ENCODE measurements at places on chromosomes 6 and 20. TPM values are rescaled to one million over a fixed set of nuclear protein-coding genes. Genes with fewer than 3 reads are reported as not detected.

- no peak for DNase-seq
These were observed 361.8 kb downstream of the QKI start for GRCh38 chr6:163776196-163776905.

DNA sequence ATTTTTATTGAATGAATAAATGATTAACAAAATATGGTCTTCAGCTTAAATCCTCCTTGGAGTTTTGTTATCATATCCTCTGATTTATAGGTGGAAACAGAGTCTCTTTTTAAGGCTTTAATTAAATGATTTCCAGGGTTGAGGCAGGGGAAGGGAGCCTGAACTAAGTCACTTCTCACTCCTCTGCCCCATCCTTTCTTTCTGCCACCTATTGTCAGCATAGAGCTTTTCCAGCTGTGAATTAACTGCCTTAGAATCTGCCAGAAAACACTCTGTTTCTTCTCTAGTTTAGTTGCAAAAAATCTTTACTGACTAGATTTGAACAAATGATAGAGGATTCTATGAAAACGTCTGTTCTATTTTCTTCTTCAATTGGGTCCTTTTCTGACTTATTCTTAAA, 9.8 kb downstream of the OGFRL1 start:
- DNase-seq = no peak

NT5E gene
- 0.23 TPM for total RNA-seq

DNA sequence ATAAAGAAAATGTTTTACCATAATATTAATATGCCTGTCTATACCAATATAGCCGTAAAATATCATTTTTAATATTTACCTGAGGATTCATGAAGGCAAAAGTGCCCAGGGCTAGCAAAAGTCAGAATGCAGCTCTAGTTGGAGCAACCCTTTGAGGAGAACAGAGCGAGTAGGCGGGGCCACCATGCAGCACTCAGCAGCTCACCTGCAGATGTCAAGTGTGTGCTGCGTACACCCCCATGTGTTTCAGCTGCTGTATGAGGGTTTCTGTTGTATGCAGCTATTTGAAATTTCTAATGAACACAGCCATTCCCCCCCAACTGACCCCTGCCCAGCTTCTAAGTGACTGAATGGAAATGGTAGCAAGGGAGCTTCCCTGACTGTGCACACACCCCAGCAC, 508.0 kb downstream of the QKI start:
- DNase-seq = no peak

DNA sequence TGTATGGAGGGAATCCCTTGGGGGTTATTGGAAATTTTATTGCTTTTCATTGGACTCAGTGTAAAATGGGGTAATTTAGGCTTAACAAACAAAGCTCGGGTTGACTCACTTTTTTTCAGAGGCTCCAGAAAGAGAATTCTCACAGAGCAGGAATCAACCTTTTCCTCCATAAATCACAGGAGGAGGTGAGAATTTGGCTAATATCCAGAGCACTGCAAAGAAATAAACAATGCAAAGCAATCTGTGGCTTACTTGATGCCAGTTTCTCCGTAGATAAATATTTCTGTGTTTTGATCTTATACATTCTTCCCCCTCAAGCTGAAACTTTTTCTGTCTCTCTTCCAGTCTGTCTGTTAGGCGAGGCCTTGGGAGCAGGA, 176.6 kb downstream of the TSHZ2 start:
- DNase-seq = no peak

DNA sequence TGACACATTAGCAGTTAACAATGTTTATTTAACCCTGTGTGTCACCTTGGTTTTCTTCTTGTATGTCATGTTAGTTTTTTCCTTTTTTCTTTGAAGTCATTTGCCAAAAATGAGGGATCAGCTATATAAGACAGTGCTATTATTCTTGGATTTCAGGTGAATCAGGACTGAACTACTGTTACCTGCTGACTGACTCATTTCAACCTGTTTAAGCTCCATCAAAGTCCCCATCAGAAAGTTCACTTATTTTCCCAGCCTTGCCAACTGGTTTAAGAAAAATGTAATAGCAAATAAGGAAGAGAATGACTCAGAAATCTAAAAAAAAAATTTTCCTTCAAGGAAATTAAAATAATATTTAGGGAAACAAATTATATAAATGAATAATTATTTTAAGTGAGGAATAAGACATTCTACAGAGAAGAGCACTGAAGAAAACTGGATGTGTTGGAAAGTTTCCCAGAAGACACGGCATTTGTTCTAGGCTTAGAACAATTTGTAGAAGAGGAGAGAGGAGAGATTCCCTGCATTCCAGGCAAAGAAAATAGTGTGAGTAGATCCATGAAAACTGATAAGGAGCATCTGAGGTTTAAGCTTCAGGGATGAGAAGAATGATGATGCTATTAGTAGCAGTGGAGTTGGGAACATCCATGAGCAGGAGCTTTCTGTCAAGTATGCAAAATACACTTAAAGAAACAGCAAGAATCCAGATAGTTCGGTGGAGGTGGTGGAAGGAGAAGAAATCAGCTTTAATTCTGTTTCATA, 84.9 kb upstream of the SIM1 start:
- DNase-seq = no peak

- DNase-seq = no peak
These were observed 31.1 kb downstream of the ARID1B start for GRCh38 chr6:156808287-156808686.

- DNase-seq = no peak
These were observed 89.2 kb downstream of the RPP40 start for GRCh38 chr6:4914420-4915159.

GRCh38 chr6:14903176-14904038, 342.5 kb upstream of the JARID2 start:
- DNase-seq = no peak

DNA sequence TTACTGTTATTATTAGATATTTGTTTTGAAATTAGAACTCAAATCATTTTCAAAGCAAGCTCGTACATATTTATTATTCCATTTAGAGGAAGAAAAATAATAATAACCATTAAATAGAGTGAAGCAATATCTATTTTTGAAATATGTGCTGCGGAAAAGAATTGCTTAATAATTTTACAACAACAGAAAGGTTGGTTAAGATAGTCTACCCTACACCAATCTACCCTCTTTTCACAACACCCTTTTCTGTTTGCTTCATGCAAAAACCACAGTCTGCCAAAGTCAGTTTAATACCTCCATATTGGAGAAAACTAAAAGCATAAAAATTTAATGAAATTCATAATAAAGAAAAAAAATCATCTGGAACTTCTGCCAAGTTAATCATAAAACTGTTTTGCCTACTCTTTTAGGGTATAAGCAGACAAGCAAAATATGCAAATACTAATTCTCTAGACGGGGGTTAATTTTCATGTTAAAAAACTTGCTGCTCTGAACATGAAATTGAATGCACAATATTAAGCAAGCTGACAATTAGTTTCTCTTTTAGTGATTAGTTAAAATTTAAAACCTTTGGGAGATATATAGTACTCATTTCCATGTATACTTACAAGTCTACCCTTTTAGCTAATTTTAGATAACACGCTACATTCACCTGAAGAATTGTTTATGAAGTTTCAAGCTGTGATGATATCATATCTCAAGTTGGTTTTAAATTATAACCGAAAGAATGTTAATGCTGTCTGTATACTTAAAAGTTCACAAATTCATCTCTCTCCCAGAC, 100.2 kb downstream of the AHI1 start:
- no peak for DNase-seq

DNA sequence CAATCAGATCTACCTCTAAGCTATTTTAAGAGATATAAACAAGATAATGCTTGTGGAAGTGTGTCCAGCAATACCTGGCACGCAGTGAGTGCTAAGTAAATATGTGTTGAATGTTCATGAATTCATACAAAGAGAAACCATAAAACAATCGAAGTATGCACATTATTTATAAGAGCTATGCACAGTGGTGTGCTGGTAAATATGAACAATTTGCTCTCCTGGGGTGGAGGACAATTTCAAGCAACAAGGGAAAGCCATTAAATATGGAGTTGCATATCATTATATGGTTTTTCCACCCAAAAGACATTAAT, 526.6 kb upstream of the MARCKS start:
- DNase-seq = no peak

SIRT5 gene
- 21.5 TPM for total RNA-seq

- DNase-seq = no peak
These were observed 50.0 kb upstream of the SLC22A23 start for GRCh38 chr6:3506751-3507383.

- DNase-seq = no peak
These were observed 23.9 kb upstream of the DACT2 start for GRCh38 chr6:168343239-168344150.

GRCh38 chr6:33165581-33166258, 26.5 kb downstream of the COL11A2 start:
- no peak for DNase-seq

GRCh38 chr6:41602864-41603608, 35.2 kb upstream of the MDFI start:
- DNase-seq = peak; percentile 84

DNA sequence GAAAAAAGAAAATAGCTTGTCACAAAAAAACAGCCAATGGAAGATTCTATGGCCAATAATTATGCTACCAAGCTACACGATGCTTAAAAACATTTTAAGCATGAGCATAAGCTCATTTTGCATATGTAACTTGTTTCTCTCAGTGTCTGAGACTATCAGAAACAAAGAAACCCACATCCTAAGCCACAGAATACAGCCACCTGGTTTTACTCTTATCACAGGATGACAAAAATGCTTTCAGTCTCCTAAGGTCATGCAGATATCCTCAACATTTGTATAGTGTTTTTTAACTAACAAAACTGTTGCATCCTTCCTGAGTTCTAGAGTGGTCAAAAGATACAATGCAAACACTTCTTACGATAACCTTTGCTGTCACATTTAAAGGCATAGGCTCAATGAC, 172.1 kb upstream of the RUNX2 start:
- DNase-seq = no peak

DNA sequence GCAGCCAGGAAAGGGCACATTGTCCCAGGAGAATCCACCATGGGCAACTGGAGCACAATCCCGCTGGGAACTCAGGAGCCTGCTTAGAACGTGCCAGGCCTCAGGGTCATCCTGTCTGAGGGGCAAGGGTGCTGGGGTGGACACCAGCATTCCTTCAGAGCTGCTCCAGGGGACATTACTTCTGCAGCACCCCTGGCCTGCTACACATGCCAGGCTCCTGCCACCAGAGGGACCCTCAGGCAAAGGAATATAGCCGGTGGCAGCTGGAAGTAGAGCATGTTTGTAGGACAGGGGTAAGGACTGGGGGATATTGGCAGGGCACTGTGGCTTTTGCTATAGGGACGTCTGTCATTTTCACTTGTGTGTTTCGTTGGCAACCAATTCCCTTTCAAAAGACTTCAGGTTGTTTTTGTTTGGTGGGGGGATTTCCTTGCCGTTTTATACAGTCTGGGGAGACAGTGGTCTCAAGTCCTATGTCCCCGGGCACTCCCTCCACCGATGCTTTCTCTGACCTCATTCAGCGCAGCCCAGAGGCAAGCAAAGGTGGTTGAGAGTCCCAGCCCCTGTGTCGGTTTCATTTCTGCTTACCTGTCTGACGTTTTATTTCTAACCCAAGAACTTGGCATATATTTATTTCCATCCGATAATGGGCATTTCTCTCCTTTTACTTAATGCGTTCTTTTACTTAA, 130.8 kb downstream of the JPH2 start:
- no peak for DNase-seq

SGK2 gene
- total RNA-seq = 9.9 TPM

DNA sequence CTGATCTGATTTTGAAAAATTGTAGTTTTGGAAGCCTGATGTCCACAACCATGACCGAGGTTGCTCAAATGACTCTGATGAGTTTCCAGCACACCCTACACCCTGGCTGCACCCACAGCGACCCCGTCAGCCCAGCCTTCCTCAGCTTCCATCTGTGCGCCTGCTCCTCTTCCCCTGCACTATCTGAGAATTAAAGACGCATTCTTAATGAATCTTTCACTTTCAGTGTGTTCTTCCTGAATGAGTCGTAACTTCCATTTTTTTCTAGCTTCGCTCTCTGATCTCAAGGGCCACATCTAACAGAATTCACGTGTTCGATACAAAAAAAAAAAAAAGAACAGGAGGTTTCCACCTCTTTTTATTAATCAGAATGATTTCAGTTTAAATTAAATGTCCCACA, 21.3 kb upstream of the RREB1 start:
- no peak for DNase-seq

CDC40 gene
- total RNA-seq = 22.9 TPM

MUCL3 gene
- total RNA-seq = not detected

DNA sequence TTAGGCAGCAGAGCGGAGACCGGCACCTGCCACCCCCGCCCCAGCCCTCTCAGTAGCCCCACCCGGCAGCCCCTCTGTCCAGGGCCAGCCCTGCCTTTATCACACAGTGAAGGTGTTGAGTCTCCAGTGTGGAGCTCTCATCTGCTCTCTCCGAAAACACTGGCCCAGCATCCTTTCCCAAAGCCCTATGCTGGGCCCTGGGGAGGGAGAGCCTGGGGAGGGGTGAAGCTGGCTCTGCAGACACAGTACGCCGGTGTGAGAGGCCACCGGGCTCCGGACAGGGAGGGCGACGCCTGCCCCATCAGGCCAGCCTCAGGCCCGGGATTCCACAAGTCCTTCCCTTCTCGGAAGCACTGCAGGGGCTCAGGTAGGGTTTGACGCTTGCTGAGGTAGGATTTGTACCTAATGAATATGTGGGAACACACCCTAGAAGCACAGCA, 186.9 kb downstream of the ERMARD start:
- no peak for DNase-seq

DNA sequence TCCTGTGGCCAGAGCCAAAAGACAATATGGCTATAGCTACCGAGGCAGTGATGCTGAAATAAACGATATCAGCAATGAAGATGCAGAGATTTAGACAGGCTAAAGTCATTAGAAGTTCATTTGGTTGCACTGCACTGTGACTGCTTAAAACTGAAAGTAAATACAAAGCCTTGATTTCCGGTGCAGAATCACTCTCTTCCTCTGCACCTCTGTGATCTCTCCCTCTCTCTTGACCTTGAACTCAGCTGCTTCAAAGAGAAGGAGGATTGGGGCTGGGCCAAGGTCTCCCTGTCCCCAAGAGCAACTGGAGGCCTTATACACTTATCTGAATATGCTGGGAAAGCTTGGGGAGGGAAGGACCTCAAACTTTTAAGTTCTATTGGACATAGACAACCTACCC, 34.6 kb upstream of the SPACA1 start:
- DNase-seq = no peak

DNA sequence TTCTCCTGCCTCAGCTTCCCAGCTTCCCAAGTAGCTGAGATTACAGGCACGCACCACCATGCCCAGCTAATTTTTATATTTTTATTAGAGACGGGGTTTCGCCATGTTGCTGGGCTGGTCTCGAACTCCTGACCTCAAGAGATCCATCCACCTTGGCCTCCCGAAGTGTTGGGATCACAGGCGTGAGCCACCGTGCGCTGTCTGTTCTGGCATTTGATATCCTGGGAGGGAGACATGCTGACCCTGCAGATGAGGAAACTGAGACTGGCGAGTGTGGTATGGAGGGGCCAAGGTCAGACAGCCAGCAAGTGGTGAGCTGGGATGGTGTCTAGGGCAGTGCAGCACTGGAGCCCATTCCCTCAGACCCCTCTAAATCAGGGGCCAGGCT, 44.6 kb downstream of the SRC start:
- no peak for DNase-seq
